ENCODE measurements at places on chromosomes 13 and 19.

- DNase-seq = no peak
Measured at GRCh38 chr13:53569453-53569852, 540.8 kb downstream of the OLFM4 start.

DNA sequence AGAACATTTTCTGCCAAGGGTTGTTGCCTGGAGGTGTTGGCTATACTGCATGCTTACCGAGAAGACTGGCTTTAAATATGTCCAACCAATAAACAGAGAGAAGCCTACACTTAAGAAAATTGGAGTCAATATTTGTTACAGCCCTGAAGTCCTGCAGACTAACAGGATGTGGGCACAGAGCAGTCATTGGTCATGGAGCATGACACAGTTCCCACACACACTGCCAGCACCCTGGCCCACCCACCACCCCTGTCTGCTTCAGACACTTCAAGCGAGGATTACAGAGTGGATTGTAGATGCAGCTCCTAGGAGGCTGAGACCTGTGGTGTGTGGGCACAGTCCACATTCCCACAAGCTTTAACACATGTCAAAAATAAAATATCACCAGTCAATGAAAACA, 21.0 kb upstream of the SERP2 start:
- no peak for DNase-seq

GRCh38 chr19:46226438-46226973, 3.0 kb upstream of the IGFL1 start:
- DNase-seq = no peak

DNA sequence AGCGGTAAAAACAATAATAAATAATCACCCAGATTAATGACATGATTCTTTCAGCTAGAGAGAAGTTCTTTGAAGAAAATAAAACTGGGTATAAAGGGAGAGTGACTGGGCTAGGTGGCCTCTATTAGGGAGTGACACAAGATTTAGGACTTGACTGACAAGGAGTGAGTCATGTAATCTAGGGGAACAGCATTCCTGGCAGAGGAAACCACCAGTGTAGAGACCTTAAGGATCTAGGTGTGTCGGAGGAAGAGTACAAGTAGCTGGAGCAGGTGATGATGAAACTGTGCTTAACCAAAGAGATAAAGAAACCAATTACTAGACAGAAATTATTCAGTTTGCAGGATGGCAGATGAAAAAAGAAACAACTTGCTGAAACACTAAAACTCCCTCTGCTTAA, 248.0 kb downstream of the RFC3 start:
- no peak for DNase-seq

GRCh38 chr13:79479882-79480281, 1.1 kb upstream of the NDFIP2 start:
- DNase-seq = no peak

GRCh38 chr13:100511466-100511865, 77.1 kb downstream of the GGACT start:
- no peak for DNase-seq

- DNase-seq = no peak
Measured at GRCh38 chr19:50820549-50821247, 2.9 kb downstream of the KLK1 start.

DNA sequence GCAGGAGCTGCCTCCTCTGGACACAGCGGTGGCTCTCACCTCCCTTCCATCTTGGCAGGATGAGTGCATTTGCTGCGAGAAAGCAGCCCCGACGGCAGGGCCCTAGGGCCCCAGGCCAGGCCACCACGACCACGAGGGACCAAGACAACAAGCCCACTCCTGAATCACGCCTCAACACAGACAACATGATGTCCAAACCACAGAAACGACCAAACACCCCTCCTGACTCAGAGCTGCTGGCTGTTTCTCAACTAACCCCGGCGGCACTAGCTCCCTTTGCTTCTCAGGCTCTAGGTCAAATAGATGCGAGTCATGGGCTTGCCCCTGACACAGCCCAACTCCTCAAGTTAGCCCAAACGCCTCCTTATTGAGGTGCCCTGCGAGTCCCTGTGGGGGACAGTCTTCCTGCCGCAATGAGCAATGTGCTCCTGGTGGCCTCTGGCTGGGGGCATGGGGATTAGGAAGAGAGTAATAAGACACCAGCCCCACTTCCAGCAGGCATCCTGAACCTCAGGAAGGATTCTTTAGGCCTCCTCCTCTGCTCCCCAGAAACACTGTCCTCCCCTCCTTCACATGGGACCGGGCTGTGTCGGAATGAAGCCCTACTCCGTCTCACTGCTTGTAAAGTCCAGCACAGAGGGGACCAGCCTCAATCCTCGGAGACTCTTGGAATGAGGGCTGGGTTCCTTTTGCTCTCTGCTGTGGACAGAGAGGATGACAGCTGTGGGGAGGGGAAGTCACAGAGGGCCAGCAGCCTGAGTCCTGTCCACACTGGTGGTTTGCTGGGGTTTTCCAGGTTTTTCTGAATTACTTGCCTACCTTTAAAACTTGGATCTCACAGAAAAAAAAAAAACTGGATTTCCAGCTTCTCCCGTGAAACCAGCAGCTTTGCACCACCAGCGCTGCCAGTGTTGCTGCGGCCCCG, 6.9 kb upstream of the ATF5 start:
- DNase-seq = no peak

DNA sequence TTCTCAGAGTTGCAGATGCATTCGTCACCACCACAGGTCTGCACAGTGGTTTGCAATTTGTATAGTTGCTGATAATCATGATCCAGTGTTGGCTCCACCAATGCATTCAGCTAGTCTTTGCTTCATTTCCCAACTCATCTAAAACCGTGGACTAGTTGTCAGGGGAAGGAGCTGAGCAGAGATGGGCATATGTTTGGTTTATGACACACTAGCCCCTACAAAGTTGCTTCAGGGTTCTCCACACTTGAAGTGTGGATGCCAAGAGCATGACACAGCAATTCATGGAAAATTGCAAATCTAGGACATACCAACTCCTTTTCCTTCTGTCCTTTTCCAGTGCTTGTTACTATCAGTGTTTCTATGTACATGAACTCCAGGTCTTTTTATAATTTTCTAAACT, 168.0 kb downstream of the TNFSF13B start:
- no peak for DNase-seq

DNA sequence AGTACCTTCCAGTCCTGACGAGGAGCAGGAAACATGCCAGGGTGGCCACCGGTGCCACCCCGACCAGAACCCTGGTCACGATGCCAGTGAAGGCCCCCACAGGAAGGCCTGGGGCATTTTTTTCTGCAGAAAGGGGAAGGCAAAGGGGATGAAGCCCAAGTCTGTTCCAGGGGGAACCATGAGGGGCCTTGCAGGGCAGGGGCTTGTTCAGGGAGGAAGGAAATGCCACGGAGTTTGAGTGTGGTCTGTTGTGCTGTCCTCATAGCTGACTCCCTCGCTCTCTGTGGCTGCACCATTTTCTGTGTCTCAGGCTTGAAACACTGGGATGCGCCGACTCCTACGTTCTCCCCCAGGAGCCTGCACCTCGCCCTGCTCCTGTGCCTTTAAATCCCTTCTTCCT, 27.5 kb upstream of the CEACAM1 start:
- no peak for DNase-seq

- DNase-seq = no peak
Measured at GRCh38 chr19:2561895-2562294, 86.0 kb downstream of the GADD45B start.

DNA sequence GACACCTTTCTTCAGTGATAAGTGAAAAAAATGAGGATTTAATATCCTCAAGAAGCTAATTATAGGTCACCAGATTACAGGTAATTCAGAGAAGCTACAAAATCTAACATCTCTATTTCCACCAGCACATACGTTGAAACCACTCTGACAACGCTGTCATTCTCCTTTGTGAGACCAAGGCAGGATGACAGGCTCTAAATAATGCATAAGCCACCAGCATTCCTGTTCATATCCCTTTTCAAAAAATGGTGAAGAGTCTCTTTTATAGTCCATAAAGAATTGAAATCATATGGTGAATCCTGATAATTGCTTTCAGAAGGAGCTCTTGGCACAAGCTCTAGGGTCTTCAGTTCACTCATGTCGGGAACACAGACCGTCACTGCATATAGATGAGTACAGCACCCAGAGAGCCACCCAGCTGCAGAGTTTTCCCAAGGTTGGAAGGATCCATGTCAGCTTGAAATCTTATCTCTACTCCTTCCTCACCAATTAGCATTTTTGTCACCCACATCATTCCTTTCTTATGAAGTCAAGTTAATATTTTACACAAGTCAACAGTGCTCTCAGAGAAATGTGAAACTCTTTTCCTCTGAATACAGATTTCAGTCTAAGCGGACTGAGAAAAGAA, 431.4 kb downstream of the TBC1D4 start:
- no peak for DNase-seq

GRCh38 chr19:42351079-42351735, 25.8 kb downstream of the MEGF8 start:
- no peak for DNase-seq

- no peak for DNase-seq
Measured at GRCh38 chr13:59201841-59202240, 961.9 kb downstream of the DIAPH3 start.

DNA sequence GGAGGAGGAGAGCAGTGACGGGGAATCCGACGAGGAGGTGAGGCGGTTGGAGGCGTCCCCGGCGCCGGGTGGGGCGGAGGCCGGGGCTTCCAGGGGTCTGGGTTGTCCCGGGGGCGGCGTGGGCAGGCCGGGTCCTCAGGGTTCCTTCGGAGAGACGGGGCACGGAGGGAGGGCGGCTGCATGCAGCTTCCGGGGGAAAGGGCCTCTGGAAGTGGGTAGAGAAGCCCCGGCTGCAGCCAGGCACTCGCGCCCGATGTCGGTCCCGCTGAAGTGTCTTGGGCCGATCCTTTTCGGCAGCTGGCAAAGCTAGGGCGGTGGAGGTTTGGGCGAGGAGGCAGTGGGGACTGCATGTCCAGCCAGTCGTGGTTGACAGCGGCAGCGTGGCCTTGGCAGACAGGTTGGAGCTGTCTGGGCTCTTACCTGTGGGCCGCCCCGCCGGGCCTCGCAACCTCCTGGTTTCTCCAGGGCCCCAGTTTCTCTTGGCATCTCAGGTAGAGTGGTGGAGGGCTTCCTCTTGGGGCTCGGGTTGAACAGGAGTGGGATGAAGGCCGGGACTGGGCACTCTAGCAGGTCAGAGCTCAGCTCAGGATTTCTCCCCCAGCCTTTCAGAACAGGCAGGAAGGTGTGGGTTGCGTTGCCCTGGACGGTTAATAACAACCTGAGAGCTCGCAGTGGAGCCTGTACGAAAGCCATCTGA, 690 bp downstream of the KMT2B start:
- DNase-seq = no peak

DNA sequence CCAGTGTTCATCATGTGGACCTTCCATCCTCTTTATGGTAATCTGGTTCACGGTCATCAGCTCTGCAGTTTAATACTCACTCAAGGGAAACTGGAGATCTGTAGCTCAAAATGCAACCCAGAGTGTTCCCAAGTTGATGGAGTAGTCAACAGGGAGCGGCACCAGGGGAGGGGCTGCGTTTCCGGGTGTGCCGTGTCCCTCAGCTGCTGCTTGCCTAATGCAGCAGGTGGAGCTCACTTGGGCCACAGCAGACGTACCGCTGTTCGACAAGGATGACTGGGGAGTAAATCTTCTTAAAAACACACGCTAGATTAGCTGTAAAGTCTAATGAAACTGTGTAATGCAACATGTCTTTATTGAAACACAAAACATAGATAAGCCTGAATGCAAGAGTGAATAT, 81.1 kb downstream of the TNFSF13B start:
- DNase-seq = no peak

- DNase-seq = no peak
Measured at GRCh38 chr13:26951581-26952177, 191.1 kb upstream of the GPR12 start.

Measured in tibial nerve (tissue), 4 donors.